ENCODE measurements at places on chromosomes 5 and 9. TPM values are rescaled to one million over a fixed set of nuclear protein-coding genes. Genes with fewer than 3 reads are reported as not detected.

The CDH6 gene
- total RNA-seq = 0.17 TPM

DNA sequence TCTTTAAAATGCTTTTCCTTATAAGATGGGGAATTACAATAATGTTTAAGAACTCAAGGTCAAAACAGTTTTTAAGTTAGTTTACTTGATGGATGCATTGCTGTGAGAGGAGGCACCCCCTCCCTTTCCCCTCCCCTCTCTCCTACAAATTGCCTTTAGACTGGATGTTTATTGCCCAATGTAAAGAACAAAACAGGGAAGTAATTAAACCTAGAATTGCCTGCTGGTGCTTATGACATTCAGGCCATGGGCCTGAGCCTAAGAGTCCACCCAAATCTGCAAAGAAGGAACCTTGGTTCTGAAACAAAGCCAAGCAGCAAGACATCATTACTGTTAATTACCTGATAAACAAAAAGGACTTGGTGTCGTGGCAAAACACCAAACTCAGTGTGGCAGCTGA, 630.3 kb downstream of the ISL1 start:
- H3K27me3 ChIP-seq = no peaks in the 10 kb centered on the region
- no peak overlapping the region for H3K27ac ChIP-seq
- no peak for DNase-seq
- no peak overlapping the region for H3K4me3 ChIP-seq

The SLC6A7 gene
- total RNA-seq = not detected

DNA sequence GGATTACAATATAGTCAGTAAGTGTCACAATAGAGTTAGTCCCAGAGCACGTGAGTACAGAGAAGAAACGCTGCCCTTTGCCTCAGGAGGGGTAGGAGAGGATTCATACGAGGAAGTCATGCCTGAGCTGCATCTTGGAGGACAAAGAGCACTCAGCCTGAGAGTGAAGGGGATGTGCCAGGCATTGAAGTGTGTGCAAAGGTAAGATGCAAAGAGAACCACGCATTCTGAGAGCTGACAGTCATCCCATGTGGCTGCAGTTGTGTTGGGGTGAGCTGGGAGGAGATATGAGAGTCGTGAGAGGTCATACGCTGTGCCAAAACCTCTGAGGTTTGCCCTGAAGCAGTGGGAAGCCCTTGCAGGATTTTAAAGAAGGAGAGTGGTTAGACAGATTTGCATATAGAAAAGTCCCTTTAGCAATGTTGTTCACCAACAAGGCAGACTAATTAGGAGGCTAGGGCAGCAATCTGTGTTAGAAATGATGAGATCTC, 97.5 kb downstream of the PIP5K1B start:
- no peak overlapping the region for H3K4me3 ChIP-seq
- no peak for DNase-seq
- no peak overlapping the region for H3K27ac ChIP-seq
- H3K36me3 ChIP-seq = no peaks in the 10 kb centered on the region
- H3K27me3 ChIP-seq = no peaks in the 10 kb centered on the region

GRCh38 chr5:96280946-96281393, 152.1 kb downstream of the PCSK1 start:
- no peaks in the 10 kb centered on the region for H3K27me3 ChIP-seq
- H3K4me3 ChIP-seq = no peak overlapping the region
- no peaks in the 10 kb centered on the region for H3K4me1 ChIP-seq
- no peak overlapping the region for H3K27ac ChIP-seq
- H3K36me3 ChIP-seq = no peaks in the 10 kb centered on the region

DNA sequence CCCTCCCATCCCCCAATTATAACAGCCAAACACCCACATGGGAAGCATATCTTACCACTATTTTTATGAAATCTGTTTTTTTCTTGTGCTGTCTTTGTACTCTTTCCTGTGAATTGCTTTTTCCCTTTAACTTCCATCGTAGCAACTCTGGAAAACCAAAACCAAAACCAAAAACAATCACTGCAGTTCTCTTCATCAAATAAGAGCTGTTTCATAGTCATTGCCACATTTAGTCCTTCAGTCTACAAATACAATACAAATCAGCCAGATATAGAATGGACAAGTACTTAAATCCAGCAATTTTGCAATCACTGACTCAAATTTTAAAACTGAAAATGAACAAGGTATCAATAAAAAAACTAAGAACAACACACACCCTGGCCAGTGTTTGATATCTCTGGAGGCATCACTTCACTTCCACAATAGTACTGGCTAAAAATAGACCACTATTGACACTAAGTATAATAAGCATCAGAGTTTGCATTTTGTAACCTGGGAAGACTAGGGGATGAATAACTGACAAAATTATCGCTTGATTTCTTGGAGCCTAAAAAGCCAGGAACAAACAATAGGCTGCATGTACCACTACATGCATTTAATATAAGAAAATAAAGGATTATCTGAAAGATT, 5.4 kb downstream of the PUM3 start:
- H3K36me3 ChIP-seq = no peaks in the 10 kb centered on the region
- H3K4me1 ChIP-seq = peaks cover 43% of the 10 kb centered on the region
- no peaks in the 10 kb centered on the region for H3K27me3 ChIP-seq
- peak overlapping the region; percentile 7 for H3K27ac ChIP-seq
- no peak for DNase-seq

DNA sequence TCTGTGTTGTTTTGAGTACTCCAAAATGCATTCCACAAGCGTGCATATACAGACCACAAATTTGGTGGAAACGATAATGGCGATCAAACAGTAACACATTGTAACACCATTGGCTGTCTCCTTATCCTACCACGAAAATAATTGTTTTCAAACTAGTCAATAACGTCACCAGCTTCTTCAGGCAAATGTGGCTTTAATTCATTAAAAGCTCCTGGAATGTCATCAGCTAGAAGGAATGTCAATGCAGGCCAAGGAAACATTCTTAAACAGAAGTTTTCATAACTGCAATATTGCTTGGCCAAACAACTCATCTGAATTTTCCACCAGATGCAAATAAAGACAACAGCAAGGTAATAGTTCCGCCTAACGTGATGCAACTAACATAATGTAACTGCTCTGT, 71.6 kb upstream of the XPA start:
- H3K4me3 ChIP-seq = no peak overlapping the region
- H3K4me1 ChIP-seq = no peaks in the 10 kb centered on the region
- no peaks in the 10 kb centered on the region for H3K36me3 ChIP-seq
- peaks cover 11% of the 10 kb centered on the region for H3K27me3 ChIP-seq

DNA sequence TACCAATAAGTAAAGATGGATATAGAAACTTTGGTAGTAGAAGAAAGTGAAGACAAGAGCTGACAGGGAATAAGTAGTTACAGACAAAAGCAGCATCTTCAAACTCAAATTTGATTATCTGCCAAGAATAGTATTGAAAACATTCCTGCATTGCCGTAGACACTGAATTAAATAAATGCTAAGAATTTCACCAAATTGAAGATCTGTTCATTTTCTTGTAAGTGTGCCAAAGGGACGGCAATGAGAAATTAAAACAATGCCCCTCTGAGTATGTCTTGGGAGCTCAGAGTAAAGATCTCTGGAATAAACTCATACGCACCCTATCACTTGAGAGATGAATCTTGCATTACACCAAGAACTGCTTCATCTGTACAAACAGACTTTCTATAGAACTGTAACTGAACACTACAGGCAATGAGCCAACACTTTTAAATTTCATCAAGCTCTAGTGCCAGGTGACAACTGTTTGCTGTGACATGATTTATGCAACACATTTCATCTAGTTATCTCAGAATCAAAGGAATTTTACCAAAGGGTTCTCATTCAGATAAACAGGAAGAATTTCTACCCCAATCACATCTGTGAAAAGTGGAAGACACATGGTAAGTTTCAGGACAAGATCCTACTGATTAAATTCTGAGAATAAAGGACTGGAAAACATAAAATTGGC, 66.9 kb downstream of the RFX3 start:
- H3K4me3 ChIP-seq = no peak overlapping the region
- no peaks in the 10 kb centered on the region for H3K36me3 ChIP-seq
- no peak overlapping the region for H3K27ac ChIP-seq
- no peak for DNase-seq
- peaks cover 4% of the 10 kb centered on the region for H3K4me1 ChIP-seq

GRCh38 chr5:164073081-164073480, 567.7 kb downstream of the MAT2B start:
- no peak overlapping the region for H3K4me3 ChIP-seq
- no peak overlapping the region for H3K27ac ChIP-seq

DNA sequence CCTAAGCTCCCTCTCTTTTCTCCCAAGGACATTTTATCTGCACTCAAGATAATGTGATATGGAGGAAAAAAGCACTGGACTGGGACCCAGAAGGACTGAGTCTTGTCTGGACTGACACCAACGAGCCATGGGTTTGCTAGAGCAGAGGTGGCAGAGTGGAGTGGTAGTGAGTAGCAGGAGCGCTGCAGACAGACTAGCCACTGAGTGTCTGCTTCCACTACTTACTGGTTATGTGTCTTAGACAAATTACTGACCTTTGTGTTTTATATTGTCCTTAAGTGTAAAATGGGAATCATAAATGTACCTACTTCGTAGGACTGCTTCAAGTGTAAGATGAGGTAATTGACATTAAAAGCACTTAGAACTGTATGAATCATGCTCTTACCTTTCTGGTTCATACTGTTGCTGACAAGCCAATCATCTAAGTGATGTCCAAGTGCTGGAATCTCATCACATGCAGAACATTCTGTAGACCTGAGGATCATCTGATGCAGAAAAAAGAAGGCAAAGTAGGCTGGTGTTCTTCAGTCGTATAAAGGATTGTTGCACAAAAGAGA, 12.5 kb upstream of the PRLR start:
- H3K27ac ChIP-seq = no peak overlapping the region
- H3K27me3 ChIP-seq = no peaks in the 10 kb centered on the region
- peaks cover 21% of the 10 kb centered on the region for H3K4me1 ChIP-seq
- H3K4me3 ChIP-seq = no peak overlapping the region

The GABRA6 gene
- not detected for total RNA-seq

The MEIKIN gene
- total RNA-seq = not detected

The SREK1 gene
- 39.7 TPM for total RNA-seq

- no peaks in the 10 kb centered on the region for H3K4me1 ChIP-seq
- H3K27ac ChIP-seq = no peak overlapping the region
- H3K36me3 ChIP-seq = no peaks in the 10 kb centered on the region
These were observed 93.2 kb downstream of the GCNT1 start for GRCh38 chr9:76552181-76552580.

DNA sequence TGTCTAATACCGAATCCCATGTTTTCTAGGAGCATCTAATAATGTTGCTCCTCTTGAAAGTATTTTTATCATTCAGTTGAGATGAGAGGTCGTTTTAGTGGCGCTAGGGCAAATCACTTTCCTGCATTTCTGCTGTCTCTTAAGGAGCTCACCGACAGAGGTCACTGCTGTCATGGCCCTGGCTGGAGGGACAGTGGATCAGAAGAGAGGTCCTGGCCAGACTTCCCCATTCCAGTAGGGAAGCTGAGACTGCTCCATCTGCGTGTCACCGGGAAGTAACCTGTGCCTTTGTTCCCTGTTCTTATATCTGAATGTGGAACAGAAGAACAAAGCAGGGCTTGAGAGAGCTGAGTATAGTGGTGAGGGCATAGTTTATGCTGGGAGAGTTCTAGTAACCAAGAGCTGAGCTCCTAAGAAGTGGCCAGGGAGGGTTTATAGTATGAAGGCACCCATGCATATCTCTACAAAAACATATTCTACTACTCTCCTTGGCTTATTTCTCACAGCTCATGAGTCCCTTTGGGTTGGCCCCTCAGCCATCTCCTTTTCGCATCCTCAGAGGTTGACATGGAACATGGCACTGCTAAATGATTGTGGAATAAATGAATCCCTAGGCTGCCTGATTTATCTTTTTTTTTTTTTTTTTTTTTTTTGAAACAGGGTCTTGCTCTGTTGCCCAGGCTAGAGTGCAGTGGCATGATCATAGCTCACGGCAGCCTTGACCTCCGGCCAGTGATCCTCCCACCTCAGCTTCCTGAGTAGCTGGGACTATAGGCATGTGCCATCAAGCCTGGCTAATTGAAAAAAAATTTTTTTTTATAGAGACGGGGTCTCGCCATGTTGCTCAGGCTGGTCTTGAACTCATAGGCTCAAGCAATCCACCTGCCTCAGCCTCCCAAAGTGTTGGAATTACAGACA, 27.2 kb downstream of the ATP6V0E1 start:
- DNase-seq = peak; percentile 80
- no peaks in the 10 kb centered on the region for H3K27me3 ChIP-seq

The HMMR gene
- 1.9 TPM for total RNA-seq

- no peaks in the 10 kb centered on the region for H3K36me3 ChIP-seq
- no peak overlapping the region for H3K4me3 ChIP-seq
- no peaks in the 10 kb centered on the region for H3K27me3 ChIP-seq
- DNase-seq = no peak
These were observed 187.6 kb downstream of the CD180 start for GRCh38 chr5:67009028-67009427.

The ENTPD8 gene
- not detected for total RNA-seq

- no peaks in the 10 kb centered on the region for H3K4me1 ChIP-seq
- no peak overlapping the region for H3K27ac ChIP-seq
These were observed 40.1 kb downstream of the PHAX start for GRCh38 chr5:126640866-126641265.

GRCh38 chr9:15509931-15510788, 610 bp downstream of the PSIP1 start:
- peak overlapping the region; percentile 88 for H3K27ac ChIP-seq
- H3K4me1 ChIP-seq = peaks cover 9% of the 10 kb centered on the region
- H3K36me3 ChIP-seq = peaks cover 16% of the 10 kb centered on the region
- DNase-seq = no peak

GRCh38 chr9:134557331-134557730, 84.3 kb upstream of the COL5A1 start:
- no peak overlapping the region for H3K27ac ChIP-seq
- H3K36me3 ChIP-seq = no peaks in the 10 kb centered on the region
- DNase-seq = no peak
- H3K4me1 ChIP-seq = no peaks in the 10 kb centered on the region
- peaks cover 3% of the 10 kb centered on the region for H3K27me3 ChIP-seq

The SLC2A6 gene
- 12.8 TPM for total RNA-seq

GRCh38 chr9:137412431-137412830, 10.5 kb downstream of the EXD3 start:
- H3K27ac ChIP-seq = no peak overlapping the region
- no peaks in the 10 kb centered on the region for H3K27me3 ChIP-seq
- no peak overlapping the region for H3K4me3 ChIP-seq
- H3K4me1 ChIP-seq = peaks cover 20% of the 10 kb centered on the region
- no peak for DNase-seq

The C5orf52 gene
- not detected for total RNA-seq

GRCh38 chr9:98887918-98888510, 55.7 kb upstream of the COL15A1 start:
- peaks cover 59% of the 10 kb centered on the region for H3K4me1 ChIP-seq
- H3K4me3 ChIP-seq = no peak overlapping the region
- H3K36me3 ChIP-seq = no peaks in the 10 kb centered on the region
- no peaks in the 10 kb centered on the region for H3K27me3 ChIP-seq

DNA sequence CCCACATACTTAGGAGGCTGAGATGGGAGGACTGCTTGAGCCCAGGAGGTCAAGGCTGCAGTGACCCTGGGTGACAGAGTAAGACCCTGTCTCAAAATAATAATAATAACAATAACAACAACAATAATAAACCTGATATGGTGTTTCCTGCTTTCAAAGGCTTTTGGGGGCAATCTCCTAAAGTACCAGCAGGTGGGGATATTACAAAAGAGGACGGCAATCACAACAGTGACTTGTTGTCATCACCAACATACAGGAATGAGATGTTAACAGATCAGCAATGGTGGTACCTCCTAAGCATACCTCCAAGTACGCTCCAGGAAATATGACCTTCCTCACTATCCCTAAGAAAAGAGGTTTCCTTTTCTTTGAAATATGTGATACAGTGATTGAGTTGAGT, 91.1 kb upstream of the RNF180 start:
- no peaks in the 10 kb centered on the region for H3K27me3 ChIP-seq
- no peak for DNase-seq

GRCh38 chr5:135429301-135430134, 17.6 kb downstream of the DCANP1 start:
- no peak for DNase-seq
- no peak overlapping the region for H3K27ac ChIP-seq
- H3K4me1 ChIP-seq = no peaks in the 10 kb centered on the region
- H3K4me3 ChIP-seq = no peak overlapping the region
